DND-41 (cell line): ENCODE measurements at places on chromosomes 7 and 10.
A peak's percentile ranks its signal among the peaks of the same experiment; 100 is the strongest.

DNA sequence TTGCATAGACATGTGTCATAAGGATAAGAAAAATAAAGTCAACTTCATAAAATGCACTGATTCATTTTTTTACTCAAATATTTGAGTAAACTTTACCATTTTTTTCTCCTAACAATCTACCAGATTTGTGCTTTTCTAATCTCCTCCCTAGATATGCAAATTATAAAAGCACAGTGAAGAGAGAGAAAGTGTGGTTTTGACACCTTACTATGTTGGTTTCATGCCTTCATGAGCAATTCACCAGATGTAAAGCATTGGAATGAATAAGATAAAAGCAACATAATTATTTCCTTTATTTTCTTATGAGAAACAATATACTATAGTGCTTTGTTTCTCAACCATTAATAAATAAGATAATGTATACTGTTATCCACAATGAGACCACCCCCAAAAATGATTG lies 432.5 kb upstream of the PCDH15 start:
- no peaks in the 10 kb centered on the region for H3K27me3 ChIP-seq
- no peaks in the 10 kb centered on the region for H3K4me1 ChIP-seq
- DNase-seq = no peak
- no peak overlapping the region for H3K27ac ChIP-seq
- no peak overlapping the region for H3K4me3 ChIP-seq

GRCh38 chr10:12844811-12845483 lies 156.6 kb downstream of the CCDC3 start:
- H3K4me3 ChIP-seq = no peak overlapping the region
- H3K36me3 ChIP-seq = no peaks in the 10 kb centered on the region
- DNase-seq = no peak

DNA sequence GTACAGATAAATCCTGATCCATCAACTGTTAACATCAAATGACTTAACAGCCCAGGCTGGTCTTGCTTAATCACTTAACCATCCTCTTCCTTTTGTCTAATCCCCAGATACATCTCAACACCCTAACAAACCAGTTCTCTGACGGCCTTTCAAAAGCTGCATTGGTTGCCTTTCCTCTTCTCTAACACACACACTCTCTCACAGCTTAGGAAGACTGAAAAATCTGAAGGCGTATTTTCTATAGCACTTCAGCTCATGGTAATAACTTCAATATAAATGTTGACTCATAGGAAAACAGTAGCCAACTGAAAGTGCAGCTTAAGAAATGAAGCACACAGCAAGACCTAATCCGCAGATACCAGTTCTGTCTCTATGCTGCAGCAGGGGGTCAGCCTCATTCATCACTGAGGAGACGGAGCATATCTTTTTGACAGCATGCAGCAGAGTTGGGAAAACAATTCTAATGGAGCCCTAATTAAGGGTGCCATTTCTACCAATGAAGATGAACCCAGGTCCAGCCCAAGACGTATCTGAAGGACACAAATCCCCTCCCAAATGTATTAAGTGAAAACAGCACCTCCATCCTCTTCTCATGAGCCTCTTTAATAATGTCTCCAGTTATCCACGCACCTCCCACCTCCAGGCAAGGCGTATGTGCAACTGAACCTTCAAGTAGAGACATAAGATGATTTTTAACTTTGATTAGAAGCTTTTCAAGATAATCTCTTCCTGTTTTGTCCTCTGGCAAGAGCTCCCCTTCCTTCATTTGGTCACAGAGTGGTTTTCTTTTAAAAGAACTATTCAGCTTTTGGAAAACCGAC lies 211.7 kb upstream of the NFE2L3 start:
- DNase-seq = no peak
- peaks cover 24% of the 10 kb centered on the region for H3K4me1 ChIP-seq
- peaks cover 10% of the 10 kb centered on the region for H3K27me3 ChIP-seq
- H3K4me3 ChIP-seq = peak overlapping the region; percentile 25

GRCh38 chr7:148021507-148022045 lies 569.0 kb upstream of the C7orf33 start:
- no peak overlapping the region for H3K27ac ChIP-seq
- H3K36me3 ChIP-seq = no peaks in the 10 kb centered on the region
- no peaks in the 10 kb centered on the region for H3K4me1 ChIP-seq
- no peak for DNase-seq

- H3K36me3 ChIP-seq = no peaks in the 10 kb centered on the region
- no peaks in the 10 kb centered on the region for H3K4me1 ChIP-seq
- DNase-seq = no peak
- H3K4me3 ChIP-seq = no peak overlapping the region
- H3K27me3 ChIP-seq = peaks cover 31% of the 10 kb centered on the region
Observed at GRCh38 chr7:35252612-35253459, 1.1 kb downstream of the TBX20 start.
